ENCODE measurements at places on chromosomes 1 and 21.

GRCh38 chr1:234765181-234765580 lies 155.2 kb upstream of the IRF2BP2 start:
- no peak for DNase-seq

DNA sequence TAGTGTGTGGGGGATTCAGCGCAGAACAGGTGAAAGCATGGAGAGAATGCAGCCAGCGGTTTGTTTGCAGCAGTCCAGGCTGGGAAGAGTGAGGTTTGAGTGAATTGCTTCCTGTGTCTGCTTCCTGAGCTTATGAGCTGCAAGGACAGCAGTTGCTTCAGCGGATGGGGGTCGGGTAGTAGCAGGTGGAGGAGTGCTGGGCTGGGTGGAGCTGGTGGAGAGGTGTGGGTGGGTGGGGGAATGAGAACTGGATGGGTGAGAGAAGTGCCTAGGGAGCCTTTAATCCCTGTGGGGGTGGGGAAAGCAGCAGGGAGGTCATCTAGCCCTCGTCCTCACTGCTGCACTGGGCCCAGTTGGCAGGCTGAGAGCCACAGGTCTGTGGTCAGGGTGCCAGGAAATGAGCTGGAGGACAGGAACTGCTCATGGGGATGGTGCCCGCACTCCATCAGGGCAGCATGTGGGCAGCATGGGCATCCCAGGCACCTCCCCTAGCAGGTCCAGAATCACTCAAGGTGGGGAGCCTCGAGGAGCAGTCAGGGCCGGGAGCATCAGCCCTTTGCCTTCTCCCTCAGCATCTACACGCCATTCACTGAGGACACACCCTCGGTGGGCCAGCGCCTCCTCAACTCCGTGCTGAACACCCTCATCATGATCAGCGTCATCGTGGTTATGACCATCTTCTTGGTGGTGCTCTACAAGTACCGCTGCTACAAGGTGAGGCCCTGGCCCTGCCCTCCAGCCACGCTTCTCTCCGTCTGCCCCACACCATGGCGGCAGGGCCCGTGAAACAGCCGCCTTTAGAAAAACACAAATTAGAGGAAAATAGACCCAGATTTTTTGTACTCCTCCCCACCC lies 14.8 kb downstream of the PSEN2 start:
- no peak for DNase-seq

DNA sequence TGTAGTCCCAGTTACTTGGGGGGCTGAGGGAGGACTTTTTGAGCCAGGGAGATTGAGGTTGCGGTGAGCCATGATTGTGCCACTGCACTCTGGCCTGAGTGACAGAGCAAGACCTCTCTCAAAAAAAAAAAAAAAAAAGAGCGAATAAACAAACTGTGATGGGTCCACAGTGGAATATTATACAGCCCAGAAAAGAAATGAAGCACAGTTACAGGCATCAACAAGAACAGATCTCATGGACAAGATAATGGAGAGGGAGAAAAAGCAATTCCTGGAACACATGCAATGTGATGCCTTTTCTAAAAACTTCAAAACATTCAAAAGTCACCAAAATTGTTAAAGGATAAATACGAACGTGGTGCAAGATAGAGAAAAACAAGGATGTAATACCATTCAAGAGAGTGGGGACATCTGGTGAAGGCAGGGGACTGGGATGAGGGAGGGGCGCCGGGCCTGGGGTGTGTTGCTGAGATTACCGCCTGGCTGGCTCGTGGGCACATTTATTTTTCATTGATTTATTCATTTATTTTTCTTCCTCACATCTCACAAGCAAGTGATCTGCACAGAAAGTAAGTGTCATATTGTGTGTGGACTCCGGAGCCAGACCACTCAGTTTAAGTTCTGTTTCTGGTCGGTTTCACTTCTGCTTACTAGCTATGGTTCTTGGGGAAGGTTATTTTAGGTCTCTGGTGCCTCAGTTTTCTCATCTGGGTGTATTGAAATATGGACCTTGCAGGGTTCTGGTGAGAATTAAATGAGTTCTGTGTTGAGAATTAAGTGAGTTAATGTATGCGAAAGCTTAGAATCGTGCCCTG lies 30.1 kb downstream of the ABCG1 start:
- DNase-seq, result no peak

DNA sequence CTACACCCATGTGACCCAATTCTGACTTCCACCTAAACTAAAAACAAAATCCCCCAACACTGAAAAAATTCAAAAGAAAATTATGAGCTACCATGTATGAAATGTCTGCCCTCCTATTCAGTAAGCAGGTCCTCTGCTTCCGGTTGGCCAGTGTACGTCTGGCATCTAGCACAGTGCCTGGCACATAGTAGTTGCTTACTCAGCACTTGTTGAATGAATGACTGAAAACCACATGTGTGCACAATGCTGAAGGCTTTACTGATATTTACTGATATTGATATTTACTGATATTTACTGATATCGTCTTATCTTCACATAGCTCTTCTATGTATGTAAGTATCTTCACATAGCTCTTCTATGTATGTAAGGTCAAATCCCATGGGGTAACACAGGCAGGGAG lies 642.2 kb downstream of the SMYD3 start:
- no peak for DNase-seq

- DNase-seq, result no peak
These were observed 6.5 kb downstream of the CAPN2 start for GRCh38 chr1:223718850-223719249.

DNA sequence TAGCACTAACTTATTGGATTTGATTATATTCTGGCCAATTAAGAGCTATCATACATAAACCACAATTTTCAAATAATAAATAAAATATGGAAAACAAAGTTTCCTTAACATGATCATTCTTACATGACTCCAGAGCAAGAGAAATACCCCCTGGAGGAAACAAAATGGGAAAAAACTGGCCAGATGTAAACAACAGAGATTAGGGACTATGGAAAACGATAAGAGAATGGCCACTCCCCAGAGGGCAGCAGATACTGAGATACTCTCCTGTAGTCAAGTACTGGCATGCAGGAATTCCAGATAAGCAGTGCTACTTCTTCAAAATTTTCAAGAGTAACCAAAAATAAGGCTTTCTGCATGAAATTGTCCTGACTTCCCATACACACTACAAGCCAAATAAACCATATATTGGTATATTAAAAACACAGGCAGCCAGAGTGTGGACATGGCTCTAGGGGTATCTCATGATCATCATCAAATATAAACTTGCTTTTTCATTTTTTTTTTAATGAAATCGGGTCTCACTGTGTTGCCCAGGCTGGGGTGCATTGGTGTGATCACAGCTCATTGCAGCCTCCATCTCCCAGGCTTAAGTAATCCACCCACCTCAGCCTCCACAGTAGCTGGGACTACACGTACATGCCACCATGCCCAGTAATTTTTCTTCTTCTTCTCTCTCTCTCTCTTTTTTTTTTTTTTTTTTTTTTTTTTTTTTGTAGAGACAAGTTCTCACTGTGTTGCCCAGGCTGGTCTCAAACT lies 118.5 kb downstream of the EIF4G3 start:
- DNase-seq, result no peak

- DNase-seq, result no peak
These were observed 38.0 kb downstream of the LAMC1 start for GRCh38 chr1:183061194-183061593.

GRCh38 chr21:34968414-34969333 lies 80.4 kb downstream of the RUNX1 start:
- no peak for DNase-seq

DNA sequence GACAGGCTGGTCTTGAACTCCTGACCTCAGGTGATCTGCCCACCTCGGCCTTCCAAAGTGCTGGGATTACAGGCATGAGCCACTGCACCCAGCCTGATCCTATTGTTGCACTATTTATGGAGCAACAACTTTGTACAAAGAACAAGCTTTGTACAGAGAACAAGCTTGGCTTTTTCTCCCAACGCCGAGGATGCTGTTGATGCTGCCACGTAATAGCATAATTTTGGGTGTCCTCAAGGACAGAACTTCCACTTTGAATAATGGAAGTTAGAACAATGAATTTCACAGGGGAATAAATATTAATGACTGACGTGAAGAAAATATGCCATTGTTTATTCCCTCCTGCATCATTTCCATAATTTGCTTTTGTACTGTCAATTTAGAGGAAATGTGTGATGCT lies 12.8 kb upstream of the RBP7 start:
- DNase-seq, result no peak

DNA sequence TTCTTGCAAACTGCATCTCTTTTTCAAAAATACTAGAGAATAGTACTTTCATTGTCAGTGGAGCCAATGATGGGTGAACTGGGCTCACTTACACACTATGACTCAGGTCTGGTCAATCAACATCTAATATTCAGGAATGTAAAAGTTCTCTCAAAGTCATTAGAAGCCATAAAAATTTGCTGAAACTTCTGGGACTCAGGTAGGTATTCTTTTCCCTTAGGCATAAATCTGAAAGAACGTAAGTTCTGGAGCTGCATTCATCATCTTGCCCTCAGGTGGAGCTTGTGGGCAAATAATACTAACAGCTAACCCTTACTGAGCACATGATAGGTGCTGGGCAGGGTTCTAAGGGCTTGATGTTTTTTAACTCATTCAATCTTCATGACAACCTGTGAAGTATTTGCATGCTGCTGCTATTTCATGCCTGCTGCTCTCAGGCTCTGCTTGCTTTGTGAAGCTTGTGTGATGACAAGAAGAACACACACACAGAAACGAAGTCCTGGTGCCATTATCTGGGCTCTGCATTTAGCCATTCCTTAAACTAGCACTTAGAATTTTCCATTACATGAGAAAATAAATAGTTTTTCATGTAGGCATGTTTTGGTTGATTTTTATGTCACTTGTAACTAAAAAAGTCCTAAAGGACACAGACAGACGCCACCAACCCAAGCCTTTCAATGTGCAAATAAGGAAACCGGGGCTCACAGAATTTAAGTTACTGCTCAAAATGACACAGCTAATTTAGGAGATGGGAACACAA lies 394.2 kb upstream of the LYPLAL1 start:
- DNase-seq, result no peak

DNA sequence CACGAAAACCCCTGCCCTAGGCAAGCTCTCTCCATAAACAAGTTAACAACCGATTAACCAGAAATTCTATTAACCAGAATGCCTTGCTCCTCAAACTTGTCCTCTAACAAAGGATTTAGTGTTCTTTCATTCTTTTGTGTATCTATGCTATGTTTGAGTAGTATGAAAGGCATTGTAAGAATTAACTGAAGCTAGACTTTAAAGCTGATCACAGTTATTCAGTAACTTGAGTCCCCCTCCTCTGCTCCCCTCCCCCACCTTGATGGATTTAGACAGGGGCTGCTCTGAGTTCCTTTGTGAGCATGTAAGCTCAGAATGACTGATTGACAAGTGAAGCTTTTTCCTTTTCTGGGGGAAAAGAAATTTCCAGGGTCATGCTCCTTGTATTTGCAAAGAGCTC lies 257.6 kb downstream of the TTLL7 start:
- no peak for DNase-seq

DNA sequence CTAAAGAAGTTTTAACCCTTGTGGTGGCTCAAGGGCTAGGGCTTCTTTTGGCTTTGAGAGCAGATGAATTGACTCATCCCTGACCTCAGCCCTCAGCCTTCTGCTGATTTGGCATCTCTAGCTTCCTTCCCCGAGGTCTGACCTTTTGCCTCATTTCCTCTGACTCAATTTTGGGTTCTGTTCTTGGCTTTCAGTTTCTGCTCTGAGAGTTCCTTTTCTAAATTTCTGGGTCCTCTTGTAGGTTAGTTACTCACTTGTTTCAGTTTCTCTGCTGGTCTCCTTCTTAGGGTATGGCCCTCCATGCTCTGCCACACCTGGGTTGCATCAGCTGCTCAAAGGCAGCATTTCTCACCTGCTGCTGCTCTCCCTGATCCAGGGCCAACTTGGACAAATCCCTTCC lies 19.4 kb downstream of the PDE4B start:
- no peak for DNase-seq

- no peak for DNase-seq
These were observed 118.3 kb downstream of the FMN2 start for GRCh38 chr1:240210026-240210425.

Data from vagina (tissue), 2 donors.